ENCODE measurements at places on chromosomes 1 and 21.

DNA sequence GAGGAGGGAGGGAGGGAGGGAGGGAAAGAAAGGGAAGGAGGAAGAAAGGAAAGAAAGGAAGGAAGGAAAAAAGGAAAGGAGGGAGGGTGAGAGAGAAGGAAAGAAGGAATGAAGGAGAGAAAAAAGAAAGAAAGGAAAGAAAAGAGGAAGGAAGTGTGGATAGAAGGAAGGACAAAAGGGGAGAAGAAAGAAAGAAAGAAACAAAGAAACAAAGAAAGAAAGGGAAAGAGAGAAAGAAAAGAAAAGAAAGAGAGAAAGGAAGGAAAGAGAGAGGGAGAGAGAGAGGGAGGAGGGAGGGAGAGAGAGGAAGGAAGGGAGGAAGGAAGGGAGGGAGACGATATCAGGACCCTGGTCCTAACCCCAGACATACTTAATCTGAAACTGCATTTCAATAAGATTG lies 146.2 kb upstream of the ZC3H11B start:
- no peak for DNase-seq

DNA sequence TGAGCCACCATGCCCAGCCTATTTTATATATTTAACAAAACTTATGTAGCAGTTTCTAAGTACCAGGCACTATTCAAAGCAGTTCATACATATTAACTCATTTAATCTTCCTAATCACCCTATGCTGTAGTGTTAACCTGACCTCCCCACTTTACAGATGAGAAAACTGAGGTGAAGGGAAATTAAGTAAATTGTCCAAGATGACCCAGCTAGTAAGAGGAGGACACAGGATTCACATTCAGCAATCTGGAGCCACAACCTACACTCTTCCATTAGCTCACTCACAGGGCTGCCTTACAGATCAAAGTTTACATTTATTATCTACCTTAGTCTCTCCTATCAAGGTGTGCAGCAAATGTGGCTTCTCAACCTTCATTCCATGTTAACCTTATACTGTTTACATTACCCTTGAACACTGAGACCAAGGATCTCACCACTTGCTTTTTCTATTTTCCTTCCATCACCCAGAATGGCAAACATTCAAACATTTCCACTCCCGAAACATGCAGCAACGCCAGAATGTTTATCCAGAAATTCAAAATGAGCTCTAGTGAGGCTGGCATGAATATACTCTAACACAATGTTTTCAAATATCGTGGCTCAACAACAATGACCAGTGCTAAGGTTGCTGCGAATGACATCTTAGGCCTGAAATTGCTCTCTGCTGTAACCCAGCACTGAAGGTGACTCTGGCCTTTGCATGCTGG lies 24.5 kb downstream of the HIVEP3 start:
- no peak for DNase-seq

- DNase-seq = no peak
Measured at GRCh38 chr1:57133686-57134085, 167.9 kb upstream of the C8B start.

- no peak for DNase-seq
Measured at GRCh38 chr1:53108646-53109580, 33.5 kb downstream of the SLC1A7 start.

- no peak for DNase-seq
Measured at GRCh38 chr1:48062353-48062752, 65.2 kb upstream of the TRABD2B start.

DNA sequence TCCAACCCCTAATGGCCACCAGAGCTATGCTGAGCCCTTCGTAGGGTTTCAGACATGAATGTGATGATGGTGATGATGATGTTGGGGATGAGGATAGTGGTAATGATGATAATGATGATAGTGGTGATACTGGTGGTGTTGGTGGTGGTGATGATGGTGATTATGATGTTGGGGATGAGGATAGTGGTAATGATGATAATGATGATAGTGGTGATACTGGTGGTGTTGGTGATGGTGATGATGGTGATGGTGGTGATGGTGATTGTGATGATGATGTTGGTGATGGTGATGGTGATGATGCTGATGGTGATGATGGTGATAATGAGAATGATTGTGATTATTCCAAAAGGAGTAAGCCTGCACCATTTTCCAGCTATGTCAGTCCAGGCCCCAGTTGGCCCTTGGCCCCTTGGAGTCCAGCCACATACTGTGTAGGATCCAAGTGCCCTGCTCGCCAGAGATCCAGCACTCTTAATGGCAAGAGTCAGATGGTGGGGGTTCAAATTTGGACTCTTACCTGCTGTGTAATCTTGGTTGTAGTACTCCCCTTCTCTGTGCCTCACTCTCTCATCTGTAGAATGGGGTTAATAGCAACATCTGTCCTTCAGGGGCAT lies 28.3 kb downstream of the AJAP1 start:
- DNase-seq = no peak

DNA sequence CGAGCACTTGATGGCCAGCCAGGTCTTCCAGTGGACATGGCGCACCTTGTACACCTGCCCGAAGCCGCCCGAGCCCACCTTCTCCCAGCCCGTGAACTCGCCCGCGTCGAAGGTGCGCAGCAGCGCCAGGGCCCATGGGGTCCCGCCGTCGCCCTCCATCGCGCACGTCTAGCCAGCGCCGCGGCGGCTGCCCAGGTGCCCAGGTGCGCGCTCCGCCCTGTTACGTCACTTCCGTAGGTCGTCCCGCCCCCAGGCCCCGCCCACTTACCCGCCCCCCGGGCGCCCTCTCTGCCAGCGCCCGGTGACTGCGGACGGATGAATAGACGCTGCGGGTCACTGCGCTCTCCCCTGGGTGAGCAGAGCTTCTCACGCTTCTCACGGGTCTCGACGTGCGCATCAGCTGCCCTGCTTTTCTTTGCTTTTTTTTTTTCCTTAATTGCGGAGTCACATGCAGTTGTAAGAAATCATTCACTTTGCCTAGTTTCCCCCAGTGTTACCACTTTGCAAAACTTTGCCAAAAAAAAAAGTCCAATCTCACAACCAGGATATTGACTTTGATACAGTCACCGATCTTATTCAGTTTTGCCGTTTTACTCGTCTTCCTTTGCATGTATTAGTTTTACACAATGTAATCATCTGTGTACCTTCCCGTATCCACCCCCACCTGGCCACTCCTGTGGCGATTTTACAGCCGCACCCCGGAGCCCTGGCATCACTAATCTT lies at the start of gene RIPK4:
Gene RIPK4 (minus strand): TSS at position 170 of the 723 bp plus-strand sequence. CDS start 11 bp downstream, at position 159.
- DNase-seq = no peak

DNA sequence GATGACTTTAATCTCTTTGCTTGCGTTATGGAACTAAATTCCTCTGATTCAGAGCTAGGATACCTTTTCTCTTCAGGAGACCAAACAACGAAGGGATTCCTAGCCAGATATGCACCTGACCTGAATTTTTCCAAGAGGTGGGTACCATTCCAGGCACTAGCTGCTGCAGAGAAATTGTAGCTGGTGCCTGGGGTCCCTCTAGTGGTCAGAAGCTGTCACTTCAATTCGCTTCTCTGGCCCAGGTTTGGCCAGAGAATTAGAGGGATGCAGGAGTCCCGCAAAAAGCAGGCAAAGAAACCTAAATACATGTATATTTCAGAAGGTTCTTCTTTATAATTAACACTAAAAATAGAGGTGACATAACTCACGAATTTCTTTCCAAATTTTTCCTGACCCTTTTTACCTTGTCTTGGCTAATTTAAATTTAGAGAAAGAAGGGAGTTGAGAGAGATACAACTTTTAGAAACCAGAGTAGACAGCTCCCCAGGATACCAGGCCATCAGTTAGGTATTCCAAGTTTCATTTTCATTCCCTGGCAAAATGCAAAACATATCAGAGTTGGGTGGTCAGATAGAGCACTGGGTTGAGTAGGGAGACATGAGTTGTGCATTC lies 9.6 kb downstream of the ACKR1 start:
- no peak for DNase-seq

DNA sequence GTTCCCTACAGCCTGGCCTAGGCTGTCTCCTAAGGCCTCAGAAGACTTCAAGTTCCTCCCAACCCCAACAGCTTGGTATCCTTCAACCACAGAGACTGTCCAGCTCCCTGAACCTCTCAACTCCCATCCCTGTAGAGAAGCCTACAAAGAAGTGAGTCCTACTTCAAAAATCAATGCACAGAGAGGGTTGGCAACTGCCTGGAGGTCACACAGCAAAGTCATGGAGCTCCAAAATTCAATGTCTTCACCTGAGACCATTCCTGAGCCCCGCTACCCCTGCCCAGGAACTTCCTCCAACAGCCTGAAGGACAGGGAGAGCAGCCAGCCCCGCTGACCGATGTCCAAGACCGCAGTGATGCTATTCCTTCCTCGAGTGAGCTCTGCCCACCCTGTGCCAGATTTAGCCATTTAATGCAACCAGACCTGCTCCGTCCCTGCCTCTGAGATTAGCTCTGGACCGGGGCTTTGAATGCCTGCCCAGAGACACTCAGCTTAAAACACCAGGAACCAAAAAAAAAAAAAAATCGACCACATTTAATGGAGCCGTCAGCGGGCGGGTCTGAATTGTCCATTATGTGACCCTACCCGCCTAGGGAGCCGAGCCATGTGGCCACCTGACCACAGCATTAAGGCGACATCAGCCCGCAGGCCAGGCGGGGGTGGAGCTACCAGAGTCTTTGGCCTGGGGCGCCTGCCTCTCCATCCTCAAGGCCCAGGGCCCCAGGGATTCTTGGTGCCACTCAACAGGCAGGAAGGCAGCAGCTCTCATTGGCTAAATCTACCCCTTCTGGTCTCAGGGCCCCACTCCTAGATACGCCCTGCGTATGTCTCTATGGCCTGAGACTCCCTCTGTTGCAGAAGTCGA lies 148.6 kb downstream of the SYF2 start:
- no peak for DNase-seq

- no peak for DNase-seq
Measured at GRCh38 chr1:46529031-46529630, 22.3 kb downstream of the KNCN start.

DNA sequence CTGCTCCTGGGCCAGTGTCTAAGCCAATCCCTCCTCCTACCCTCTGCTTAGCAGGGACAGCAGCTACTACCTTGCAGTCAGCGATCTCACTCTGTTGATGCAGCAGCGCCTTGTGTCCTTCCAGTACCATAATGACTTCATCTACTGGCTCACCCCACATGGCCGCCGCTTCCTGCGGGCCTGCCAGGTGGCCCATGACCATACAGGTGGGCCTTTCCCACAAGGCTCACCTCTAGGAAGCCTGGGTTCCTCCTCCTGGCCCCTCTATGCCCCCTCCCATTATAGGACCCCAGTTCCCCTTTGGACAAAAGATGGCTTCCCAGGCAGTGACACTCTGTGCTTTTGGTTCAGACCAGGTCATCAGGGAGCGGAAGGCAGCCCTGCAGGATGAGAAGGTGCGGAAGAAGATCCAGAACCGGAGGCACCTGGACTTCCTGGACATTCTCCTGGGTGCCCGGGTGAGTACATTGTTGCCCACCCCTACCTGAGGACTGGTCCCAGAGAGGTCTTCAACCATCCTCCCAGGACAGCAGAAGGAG lies 15.1 kb downstream of the CYP4B1 start:
- DNase-seq = no peak

GRCh38 chr1:183444243-183444642 lies 26.1 kb upstream of the NMNAT2 start:
- DNase-seq = no peak

Data from nucleus accumbens (tissue), 56 donors.